Pulmonary artery endothelial cell (primary cell): ENCODE measurements at places on chromosomes 4 and X.

DNA sequence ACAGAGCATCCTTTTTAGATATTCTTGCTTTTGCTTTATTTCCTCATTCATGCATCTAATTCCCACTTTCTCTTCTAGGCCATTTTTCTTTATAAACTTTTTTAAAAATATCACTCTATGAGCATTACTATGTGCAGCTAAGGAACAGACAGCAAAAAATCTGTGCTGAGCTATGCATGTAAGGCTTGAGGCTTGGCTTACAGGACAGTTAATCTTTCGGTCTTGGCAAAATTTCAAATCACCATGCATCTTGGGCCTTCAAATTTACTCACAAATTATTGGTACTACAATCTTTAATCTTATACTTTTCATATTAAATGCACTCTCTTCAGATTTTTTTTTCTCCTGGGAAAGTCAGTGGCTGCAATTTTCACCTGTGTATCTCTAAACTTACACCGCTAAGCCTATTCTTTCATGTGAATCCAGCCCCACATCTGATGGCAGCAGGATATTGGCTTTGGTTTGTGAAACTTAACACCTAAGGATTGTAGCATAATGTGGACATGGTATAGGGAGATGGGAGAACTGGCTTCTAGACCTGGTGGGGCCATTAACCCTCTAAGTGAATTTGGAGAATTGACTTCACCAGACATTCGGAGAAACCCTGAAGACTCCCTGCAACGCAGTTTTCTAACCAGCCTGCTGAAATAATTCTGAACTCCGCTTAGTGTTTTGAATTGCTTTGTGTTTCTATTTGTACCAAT is 278.3 kb downstream of the SPRY1 start:
- no peak for DNase-seq

DNA sequence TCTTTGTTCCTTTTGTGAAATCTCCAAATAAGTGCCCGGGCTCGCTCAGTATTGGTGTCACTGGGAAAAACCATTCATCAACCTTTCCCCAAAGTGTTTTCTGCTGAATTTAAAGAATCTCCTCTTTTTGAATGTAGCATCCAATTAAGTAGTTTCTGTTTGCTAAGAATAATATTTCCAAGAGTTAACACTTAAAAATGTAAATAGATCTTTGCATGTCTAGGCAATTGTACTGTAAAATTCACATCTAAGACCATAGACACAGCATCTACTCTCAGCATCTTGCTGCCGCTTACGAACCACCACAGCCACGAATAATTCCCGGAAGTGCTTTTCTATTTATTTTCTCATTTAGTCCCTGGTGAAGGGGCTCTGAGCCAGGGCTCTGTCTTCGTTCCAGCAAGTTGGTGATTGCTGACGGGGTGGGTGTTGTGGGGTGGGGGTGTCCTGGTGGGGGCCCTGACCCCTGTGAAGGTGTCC is 1.4 kb downstream of the NSG1 start:
- no peak for DNase-seq

DNA sequence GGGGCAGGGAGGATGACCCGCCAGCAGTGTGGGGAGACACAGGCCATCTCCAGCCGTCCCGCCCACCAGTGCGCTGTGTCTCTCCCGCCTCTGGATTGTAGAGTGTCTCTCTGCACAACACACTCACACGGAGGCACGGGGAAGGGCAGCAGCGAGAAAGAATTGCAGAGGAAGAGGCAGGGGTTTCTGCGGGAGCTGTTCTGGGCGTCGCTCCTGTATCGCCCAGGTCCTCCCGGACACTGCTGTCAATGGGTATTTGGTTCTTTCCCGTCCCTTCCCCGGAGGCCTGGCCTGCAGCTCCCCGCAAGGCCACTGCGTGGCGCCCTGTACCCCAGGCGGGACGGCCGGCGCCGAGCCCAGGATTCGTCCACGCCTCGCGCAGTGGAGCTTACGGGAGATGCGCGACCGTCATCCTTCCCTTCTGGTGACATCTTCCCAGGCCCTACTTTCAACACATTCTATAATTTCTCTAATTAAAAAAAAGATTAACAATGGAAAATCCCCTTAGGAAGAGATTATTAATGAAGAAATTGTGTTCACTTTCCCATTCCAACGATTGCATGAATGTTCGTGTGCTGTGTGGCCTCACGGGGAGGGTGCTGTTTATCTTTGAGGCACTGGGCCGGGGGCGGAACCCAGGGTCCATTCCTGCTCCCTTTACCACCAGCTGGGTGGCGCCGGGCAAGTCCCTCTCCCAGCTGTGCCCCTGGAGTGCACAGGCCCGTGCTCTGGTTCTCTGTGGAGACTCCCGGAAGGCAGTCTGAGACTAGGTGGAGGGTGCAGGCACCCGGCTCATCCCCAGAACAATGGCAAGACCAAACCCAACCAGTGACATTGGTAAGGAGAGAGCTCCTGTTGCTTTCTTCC is 95.7 kb downstream of the CPZ start:
- DNase-seq = no peak

DNA sequence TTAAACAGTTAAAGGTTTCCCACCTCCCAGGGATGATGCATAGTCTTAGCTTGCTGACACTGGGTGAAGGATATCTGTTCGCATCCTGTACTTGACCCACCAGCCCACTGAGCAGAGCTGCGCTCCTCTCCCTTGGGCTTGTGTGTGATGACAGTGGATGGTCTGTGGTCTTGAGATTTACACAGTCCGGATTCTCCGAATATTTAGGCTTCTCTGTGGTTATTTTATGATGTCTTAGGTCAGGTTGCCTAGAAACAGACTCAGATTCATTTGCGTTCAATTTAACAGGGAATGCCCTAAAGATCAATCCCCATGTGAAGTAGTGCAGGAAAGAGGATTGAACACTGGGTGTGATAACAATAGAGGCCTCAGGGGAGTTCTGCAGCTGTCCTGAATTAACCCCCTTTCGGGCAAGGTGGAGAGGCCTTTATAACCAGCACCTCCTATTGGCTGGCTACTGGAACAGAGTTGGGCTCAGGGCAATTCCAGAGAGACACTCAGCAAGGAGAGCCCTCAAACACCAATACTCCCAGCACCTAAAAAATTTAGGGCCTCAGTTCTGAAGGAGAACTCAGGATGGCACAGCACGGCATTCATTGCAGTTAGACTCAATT is 653.2 kb upstream of the GALNT7 start:
- no peak for DNase-seq

- DNase-seq = no peak
Measured at GRCh38 chr4:143341186-143341755, 4.6 kb downstream of the GAB1 start.

DNA sequence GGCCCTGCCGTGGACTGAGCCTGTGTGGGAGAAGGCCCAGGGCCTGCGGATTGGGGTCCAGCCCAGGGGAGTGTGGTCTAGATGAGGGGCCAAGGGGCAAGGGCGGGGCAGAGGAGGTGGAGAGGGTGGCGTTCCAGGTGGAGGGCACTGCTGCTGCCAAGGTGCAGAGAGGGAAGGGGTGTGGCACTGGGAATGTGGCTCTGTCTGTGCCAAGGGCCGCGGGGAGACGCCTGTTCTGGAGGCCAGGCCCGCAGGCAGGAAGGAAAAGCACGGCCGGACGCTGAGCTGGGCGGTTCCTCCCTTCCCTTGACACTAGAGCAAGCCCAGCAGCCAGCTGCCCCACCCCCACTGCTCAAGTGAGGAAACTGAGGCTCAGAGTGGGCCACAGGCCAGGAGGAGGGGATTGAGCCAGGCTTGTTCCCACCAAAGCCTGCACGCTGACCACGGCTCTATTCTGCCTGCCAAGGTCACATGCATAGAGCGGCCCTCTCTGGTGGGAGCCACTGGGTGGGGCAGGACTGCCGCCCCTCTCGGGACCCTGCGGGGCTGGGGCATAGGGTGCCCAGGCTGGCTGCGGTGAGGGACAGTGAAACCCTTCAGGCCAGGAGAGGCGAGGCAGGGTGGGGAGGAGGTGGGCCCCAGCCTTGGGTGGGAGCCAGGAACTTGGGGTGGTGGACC is 13.0 kb downstream of the SH3BP2 start:
- no peak for DNase-seq

DNA sequence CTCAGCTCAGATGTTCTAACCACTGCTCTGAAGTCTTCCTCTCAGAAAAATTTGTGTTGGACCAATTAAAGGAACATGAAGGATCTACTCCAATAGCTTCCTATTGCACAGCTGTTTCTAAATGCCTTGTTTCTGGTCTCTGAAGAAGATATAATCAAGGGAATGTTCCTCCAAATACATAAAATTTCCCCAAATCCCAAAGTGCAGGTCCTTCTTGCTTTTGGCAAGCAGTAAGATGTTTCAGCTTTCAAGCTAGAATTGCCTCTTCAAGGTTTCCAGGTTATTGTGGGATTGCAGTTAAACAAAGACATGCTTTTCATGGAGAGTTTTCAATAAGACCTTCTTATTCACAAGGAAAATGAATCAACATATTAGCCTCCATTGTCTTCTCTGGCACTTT is 574.5 kb upstream of the SLIT2 start:
- DNase-seq = no peak

DNA sequence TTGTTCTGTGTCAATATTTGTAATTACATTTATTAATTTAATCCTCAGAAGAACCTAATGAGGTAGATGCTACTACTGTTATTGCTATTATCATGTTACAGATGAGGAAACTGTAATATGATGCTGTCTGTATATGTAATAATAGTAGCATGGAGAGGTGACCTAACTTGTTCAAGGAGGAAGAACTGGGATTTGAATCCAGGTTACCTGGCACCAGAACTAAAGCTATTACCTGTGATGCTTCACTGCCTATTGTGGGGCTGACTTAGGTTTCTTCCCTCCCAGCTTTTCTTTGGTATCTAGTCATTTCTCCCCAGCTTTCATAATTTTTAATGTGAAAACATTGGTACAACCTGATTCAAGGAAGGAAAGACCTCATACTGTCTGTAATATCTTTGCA is 43.6 kb downstream of the RAPGEF2 start:
- DNase-seq = no peak

- no peak for DNase-seq
Measured at GRCh38 chr4:151266497-151266896, 10.5 kb upstream of the PRSS48 start.

DNA sequence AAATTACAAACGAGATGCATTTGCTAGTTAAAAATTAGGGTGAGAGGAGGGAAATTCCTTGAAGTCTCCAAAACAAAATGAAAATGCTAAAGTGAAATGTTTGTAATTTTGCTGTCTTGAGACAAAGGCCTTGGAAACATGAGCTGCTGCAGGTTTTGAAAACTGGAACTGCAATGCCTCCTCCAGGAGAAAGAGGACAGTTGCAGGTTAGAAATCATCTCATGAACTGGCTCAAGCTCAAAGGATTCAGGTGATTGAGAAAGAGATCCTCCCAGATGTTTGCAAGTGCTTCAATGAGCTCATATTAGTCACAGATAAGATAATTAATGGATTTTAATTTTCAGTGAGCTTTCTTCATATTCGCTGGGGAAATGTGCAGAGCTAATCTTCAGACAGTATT is 32.4 kb downstream of the SMPX start:
- DNase-seq = no peak

GRCh38 chrX:148381603-148382002 is 118.8 kb upstream of the AFF2 start:
- no peak for DNase-seq

GRCh38 chrX:10636851-10637250 is 16.5 kb upstream of the MID1 start:
- DNase-seq = no peak

DNA sequence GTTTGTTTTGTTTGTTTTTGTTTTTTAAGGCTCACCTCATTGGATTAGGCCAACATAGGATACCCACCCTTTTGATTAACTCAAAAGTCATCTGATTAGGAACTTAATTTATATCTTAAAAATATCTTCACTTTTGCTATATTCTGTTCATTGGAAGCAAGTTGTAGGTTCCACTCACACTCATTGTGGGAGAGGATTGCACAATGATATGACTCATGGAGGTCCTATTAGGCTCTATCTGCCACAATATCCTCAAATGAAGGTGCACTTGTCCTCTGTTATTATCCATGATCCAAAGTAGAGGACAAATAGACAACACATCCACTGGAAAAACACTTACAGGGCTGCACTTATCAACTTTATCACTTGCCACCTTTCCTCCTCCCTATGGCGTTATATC is 60.5 kb upstream of the ADAMTS3 start:
- DNase-seq = no peak

GRCh38 chr4:177182166-177182565 is 127.5 kb upstream of the NEIL3 start:
- DNase-seq = no peak

DNA sequence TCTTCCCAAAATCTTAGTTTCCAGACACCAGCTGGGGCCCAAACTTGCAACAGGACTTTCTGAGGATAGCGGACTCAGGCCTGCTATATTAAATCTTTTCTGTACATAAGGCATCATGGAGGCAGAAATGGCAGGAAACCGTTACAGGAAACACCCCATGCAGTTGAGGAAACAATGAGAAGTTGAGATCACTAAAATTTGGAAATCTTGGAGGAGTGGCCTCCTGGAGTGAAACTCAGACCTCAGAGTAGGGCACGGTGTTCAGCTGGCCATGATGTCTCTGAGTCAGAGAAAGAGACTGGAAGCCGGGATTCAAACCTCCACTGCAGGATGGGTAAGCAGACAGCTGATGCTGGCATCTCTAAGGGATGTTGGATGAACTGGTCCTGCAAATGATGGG is 372.6 kb upstream of the CTSO start:
- DNase-seq = no peak

- no peak for DNase-seq
Measured at GRCh38 chrX:72576141-72576894, 3.7 kb upstream of the HDAC8 start.

- no peak for DNase-seq
Measured at GRCh38 chr4:83556816-83557215, 20.9 kb downstream of the GPAT3 start.

- DNase-seq = no peak
Measured at GRCh38 chrX:5775846-5776430, 452.7 kb downstream of the NLGN4X start.

DNA sequence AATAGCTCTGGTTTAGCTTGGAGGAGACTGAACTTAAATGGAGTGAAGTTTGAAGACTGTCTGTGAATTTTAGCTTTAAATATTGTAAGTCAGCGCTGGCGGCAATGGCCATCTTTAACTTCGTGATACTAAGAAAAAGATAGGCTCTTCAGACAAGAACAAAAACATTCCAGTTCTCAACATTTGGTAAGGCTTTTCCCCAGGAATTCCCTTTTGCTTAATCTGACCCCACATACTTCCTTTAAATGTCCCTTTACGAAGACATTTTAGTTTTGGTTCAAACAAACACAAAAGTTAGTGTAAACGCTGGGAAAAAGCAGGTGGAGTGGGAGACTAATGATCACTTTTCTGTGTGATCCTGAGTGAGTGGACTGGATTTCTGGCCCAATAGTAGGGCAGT is 106.2 kb downstream of the MAML3 start:
- DNase-seq = no peak

DNA sequence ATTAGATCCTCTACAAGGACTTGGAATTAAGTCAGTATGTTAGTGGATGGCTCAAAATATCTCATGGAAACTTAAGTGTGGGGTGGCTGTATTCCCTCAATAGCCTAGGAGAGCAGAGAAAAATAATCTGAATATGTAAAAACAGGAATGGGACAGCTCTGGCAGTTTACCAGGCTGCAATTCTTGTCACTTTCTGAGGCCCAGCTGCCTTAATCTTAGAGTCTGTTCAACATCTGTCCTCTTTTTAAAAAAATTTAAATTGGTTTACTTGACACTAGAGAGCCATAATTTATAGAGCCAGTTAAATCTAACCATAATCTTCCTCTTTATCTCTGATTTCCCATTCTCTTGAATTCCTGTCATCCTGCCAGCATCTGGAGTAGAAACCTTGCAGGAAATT is 109.2 kb upstream of the CXCL13 start:
- no peak for DNase-seq
